ENCODE measurements at places on chromosomes 6 and 20.

GRCh38 chr6:41042226-41043055 lies at the start of gene TSPO2:
Gene TSPO2, plus strand, starts transcription at chr6:41042467. Its CDS starts 519 bp downstream, at chr6:41042986.
- no peak for DNase-seq

DNA sequence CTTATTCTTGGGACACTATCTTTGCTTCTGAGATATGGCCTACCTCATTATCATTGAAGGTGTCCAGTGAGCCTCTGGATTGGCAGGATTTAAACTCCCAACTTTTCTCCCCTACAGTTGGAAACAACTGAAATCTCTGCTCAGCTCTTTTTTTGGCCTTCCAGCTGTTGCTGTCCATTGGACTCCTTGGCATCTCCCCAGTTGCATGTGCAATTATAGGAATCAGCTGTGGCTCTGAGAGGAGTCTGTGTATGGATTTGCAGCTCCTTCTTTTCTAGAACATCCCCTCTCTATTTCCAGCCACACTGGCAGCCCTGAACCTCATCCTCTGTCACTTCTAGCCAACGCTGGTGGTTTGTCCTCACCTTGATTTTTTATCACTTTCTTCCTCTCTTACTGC lies 21.2 kb downstream of the RAB22A start:
- DNase-seq = no peak

DNA sequence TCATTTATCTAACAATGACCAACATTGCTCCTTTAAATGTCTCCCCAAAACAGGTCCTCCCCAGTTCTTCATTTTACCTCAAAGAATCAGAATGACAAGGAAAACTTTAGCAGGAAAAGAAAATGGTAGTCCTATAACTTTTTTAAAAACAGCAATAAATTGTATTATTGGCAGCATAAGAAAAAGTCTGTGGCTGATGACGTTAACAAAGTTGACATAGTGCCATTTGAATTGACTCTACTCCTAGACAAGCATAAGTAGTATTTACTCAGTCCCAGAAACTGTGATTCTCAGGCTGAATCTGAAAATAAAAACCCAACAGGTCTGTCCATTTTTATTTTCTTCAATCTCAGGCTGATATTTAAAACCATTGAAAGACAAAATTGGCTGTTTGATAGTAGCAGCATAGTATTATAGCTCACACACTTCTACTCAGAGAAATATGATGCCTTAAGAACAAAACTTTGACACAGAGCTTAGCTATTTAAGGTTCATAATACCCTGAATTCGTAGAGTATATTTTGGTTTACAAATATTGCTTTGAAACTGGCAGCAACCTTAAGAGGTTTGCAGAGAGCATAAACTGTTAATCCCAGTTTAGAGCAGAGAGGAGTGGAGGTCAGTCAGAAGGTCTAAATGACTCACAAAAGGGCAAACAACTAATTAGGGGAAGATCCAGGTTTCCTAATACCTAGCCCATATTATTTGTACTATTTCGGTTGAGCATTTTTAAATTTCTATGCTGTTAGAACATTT lies 35.0 kb upstream of the TENT5A start:
- DNase-seq = peak; percentile 63

DNA sequence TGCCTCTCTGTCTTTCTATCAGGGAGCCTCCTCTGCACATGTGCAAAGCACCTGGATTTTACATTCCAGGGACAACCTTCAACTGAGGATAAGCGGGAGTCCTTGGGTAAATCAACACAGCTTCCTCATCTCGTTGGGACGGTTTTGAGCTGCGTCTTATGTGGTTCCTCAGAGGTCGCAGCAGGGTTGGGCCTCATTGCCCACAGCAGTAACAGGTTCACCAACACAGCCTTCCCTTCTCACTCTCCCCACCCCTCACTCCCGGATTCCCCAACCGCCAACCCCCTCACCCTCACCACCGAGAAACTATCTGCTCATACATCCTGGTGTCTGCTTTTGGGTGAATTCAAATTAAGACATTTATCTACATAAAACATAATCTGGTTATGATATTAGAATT lies 155.8 kb upstream of the GGTLC1 start:
- DNase-seq = no peak

DNA sequence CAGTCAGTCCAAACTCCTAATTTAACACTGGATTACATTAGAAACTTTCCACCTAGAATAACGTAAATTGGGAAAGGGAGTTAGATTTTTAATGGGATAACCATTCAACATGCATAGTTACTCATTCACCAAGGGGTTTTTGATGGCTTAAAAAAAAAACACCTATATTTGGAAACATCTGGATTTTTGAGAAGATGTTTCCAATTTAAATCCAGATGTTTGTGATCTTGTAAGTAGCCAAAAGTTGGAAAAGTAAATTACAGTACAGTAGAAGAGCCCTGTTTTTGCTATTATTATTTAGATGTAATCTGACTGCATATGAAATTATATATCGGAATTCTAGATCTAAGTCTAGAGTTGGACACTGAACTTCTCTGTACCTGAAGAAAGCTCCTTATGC lies 478.2 kb downstream of the CD83 start:
- no peak for DNase-seq

DNA sequence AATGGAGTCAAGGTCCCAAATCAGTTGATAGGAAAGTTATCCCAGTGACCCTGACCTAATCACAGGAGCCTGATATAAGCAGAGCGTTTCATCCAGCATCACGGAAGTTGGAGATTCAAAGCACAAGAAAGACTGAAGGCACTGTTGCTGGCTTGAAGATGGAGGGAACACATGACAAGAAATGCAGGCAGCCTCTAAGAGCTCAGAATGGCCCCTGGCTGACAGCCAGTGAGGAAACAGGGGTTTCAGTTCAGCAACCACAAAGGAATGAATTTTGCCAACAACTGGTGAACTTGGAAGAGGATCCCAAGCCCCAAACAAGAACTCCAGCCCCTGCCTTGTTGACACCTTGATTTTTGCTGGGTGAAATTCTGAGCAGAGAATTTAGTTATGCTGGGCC lies 778.5 kb downstream of the MAFB start:
- no peak for DNase-seq

DNA sequence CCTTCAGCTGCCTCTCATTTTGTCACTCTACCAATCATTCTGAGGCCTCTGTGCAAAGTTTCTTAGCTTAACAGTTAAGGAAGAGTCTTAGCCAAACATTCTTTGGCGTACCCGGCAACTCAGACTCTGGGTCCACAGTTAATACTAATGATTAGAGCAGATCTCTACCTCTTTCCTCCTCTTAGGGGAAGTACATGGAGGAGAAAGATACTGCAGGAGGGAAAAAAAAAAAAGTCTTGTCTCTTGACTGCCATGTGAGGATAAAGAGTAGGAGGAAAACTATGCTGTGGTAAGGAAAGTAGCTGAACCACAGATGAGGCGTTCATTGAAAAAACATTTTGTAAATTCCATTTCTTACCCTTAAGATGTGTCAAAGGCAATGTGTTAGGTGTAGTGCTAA lies 44.0 kb upstream of the MARCKS start:
- peak; percentile 66 for DNase-seq

- no peak for DNase-seq
Observed at GRCh38 chr6:41430875-41431274, 95.5 kb downstream of the NCR2 start.

GRCh38 chr6:4603291-4603690 lies 172.9 kb upstream of the CDYL start:
- DNase-seq = no peak

GRCh38 chr6:49546331-49546730 lies 4.1 kb upstream of the C6orf141 start:
- DNase-seq = no peak

DNA sequence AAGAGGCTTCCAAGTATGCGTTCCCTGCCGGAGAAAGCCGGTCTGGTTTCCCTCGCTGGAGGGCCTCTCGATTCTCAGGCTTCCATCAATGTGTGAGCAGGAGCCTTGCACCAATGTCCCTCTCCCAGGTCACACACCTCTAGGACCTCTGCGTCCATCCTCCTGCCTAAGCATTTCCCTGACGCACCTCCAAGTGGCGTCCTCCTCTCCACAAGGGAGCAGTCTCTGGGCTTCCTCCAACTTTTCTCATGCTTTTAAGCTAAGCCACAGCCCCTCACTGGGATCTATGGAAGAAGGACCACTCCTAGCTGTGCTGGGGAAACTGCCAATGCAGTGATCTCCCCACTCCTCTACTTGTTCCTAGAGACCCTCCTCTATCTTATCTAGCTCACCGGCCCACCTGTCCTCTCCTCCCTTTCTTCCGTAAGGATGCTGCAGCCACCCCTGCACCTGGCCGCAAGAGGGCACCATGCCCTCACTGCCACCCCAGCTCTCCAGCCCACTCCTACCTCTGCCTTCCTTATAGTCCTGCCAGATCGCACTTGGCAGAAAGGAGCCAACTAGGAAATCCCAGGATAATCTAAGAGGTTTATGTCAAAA lies 258.7 kb downstream of the LRFN2 start:
- no peak for DNase-seq

DNA sequence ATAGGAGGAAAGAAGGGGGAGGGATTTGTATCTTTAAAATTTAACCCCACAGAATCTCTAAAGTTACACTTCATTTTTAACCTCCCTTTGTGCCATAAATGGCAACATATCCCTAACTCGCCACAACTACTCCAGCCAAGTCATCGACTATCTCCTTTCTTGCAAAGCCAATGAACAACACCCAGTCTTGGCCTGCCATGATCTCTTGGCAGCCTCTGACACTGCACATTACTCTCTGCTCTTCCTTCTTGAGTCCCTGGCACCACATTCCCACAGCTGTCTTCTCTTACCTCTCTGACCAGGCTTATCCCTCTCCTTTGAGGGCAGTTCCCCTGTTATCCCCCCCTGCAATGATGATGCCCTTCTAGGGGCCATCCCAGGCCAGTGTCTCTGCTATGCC lies 42.5 kb downstream of the MBOAT1 start:
- DNase-seq = no peak

DNA sequence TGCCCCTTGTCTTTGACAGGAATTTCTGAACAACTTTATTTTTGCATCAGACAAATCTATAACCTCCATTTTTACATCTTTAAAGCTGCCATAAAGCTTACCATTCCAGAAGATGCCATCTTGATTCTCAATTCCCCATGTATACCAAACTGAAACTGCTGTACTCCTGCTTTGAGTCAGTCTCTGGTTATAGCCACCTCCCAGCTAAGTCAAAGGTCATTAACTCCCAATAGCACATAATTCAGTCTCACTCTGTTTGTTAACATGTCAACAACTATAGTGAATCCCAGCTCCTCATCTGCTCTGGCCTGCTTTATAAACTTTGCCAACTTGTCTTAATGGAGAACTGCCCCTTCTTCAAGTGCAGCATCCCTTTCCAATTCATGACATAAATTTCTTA lies 343.6 kb downstream of the FRK start:
- no peak for DNase-seq

GRCh38 chr6:129567374-129567773 lies 142.6 kb downstream of the ARHGAP18 start:
- no peak for DNase-seq

DNA sequence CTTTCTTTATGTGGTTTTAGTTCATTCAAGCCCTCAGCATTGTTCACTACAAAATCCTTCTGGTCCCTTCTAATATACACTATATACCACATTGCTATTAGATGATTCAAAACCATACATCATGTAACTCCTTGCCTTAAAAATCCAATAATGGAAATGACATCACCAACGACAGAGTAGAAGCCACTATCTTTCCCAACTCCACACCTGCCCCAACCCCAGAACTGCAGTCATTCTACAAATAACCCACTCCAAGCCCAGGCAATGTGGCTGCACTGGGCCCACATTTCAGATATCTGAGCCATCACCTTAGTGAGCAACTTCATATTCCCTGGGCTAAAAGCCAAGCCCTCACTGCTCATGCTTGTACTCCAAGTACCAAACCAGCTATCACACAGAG lies 22.6 kb upstream of the RUNX2 start:
- DNase-seq = no peak

GRCh38 chr6:107965746-107966145 lies 7.7 kb upstream of the SEC63 start:
- DNase-seq = no peak

- DNase-seq = no peak
Observed at GRCh38 chr6:28251661-28252008, 434 bp downstream of the ZKSCAN4 start.

DNA sequence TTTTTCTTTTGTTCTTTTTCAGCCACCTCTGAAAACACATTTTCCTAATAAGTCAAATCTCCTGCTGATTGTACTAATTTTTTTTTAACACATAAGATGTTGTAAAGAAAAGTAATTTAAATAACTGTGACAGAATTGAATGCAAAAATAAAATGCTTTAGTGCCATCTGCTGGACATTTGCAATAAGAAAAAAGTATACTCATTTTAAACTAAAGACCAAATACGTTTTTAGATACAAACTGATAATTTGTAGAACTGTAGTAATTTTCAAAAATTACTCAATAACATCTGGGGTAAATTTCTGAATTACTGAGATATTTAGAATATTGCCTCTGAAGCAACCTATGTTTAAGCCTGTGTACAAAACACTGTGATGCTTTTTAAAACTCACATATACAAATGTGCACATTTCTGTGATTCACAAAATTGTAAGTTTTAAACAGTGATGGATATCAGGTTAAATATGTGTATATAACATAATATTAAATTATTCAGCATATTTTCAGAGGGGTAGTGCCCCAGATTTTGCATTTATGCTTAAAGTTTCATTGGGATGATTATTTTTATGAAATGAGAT lies 198.7 kb downstream of the RIMS1 start:
- peak; percentile 0 for DNase-seq

DNA sequence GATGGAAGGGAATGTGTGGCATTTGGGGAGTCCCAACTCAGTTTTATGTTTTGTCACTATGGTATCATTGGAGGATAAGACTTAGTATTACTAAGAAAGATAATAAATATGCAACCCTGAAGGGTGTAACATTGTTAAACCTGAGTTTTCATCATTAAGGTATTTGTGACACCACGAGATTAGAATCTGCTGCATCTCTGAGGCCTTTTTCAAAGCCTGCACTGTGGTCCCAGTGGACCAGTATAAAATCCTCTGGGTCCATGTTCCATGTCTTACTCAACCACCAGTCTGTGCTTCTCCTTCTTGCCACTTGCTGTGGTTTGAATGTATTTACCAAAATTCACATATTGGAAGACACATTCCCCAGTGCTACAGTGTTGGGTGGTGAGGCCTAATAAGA lies 130.6 kb downstream of the TBX18 start:
- DNase-seq = no peak

DNA sequence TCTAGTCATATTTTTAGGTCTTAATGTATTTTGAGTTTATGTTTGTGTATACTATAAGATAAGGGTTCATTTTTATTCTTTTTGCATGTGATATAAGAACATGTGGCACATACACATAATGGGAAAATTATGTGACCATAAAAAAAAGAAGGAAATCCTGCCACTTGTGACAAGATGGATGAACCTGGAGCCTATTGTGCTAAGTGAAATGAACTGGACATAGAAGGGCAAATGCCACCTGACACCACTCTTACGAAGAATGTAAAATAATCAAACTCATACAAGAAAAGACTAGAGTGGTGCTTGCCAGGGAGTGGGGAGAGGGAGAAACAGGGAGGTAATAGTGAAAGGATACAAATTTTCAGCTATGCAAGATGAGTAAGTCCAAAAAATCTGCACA lies 126.1 kb downstream of the PLEKHG1 start:
- no peak for DNase-seq

Data from retinal pigment epithelial cell (primary cell).